Lower leg skin (tissue), 4 donors: ENCODE measurements at places on chromosomes 13 and 19.

DNA sequence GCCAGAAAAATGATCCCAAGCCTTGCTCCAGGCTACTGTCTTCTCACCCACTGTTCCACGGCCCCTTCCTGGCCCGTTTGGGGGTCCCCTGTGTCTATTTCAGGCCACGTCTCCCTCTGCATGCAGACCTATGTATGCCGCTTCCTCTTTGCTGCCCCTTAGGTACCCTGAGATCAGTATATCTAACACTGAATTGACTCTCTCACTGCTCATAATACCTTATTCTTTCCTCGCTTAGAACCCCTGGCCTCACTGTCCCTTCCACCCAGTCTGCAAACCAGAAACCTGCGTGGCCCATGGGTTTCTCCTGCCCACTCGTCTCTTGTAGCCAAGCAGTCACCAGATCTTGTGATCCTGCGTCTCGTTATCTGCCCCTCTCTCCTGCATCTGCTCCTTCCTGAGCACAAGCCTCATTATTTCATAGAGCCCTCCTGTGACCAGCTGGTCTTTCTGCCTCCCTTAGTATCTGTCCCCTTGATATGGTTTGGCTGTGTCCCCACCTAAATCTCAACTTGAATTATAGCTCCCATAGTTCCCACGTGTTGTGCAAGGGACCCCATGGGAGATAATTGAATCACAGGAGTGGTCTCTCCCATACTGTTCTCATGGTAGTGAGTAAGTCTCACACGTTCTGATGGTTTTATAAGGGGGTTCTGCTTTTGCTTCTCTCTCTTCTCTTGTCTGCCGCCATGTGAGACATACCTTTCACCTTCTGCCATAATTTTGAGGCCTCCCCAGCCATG lies 109.0 kb upstream of the RNF113B start:
- DNase-seq = no peak

GRCh38 chr13:79722885-79723445 lies 242.0 kb downstream of the NDFIP2 start:
- no peak for DNase-seq

- DNase-seq = no peak
Observed at GRCh38 chr19:50826492-50827240, 3.1 kb upstream of the KLK1 start.

DNA sequence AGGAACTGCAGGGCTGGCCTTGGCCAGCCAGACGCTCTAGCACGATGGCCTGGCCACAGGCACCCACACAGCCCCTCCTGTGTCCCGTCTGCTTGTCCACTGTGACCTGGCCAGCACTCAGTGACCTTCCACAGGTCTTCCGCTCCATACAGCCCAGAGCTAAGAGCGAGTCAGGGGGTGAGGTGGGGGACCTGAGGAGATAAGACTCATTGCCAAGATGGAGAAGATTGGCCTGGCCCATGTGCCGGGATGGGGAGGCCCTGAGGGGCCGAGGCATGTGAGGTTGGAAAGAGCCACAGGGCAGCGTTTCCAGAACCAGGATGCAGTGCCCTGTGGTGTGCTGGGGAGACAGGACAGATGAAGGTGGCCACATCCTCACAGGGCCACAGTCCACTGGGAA lies 10.2 kb upstream of the SLC7A9 start:
- DNase-seq = no peak
